GM12892 (cell line): ENCODE measurements at places on chromosomes 2 and 18.

DNA sequence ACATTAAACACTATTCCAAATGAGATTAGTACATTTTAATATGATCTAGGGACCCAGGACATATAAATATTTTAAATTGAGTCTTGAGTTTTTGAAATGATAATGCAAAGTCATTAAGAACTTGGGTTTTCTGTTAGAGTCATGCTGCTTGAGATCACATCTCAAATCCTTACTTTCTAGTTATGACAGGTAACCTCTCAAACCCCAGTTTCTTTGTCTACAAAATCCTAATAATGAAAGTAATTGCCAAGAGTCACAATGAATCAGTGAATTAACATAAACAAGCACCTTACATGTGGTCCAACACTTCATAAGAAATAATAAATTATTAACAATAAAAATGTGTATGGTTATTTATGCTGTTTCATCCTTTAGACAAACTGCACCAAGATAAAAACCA is 607.6 kb downstream of the LRP1B start:
- DNase-seq = no peak

- DNase-seq = no peak
These were observed 64.1 kb upstream of the RAB6C start for GRCh38 chr2:129915303-129915840.

GRCh38 chr2:12979066-12979465 is 262.3 kb downstream of the TRIB2 start:
- DNase-seq = no peak

GRCh38 chr2:62305421-62306176 is 109.7 kb downstream of the B3GNT2 start:
- no peak for DNase-seq

DNA sequence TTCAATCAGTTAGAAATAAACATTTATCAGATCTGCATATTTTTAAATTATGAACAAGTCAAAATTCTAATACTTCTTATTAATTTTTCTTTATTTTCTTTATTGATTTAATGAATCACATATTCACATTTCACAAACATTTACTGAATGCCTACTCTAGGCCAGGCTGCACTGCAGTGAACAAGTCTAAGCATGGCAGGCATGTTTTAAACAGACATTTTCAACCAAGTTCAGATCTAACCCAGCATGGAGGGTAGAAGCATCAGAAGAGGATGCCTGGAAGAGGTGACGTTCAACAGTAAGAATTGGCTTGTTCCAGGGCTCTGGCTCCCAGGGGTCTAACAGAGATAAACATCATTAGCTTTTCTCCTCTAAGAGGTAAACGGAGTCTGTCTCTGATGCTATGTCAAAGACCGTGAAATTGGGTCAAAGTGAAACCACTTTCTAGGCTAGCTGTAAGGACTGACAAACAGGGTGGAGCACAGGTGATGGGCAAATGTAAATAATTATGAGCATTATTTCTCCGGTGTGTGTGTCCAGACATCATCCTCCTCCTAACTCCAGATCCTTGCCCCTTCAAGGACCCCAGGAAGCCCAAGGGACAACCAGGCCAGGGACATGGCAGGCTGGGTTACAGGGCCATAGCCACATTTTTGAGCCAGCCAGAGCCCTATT is 50.6 kb downstream of the UNC50 start:
- no peak for DNase-seq

- DNase-seq = no peak
These were observed 152.6 kb upstream of the CYP26B1 start for GRCh38 chr2:72300147-72300684.
